ENCODE measurements at places on chromosomes 1 and 21. TPM values are rescaled to one million over a fixed set of nuclear protein-coding genes. Genes with fewer than 3 reads are reported as not detected.

The OR14K1 gene
- total RNA-seq = not detected

The MARK1 gene
- total RNA-seq = 9.5 TPM

The RGSL1 gene
- total RNA-seq = not detected

The FAM76A gene
- 10.7 TPM for total RNA-seq

The LCE1E gene
- not detected for total RNA-seq

The CFAP45 gene
- total RNA-seq = 2.0 TPM

The B3GALT2 gene
- total RNA-seq = not detected

The LMOD1 gene
- total RNA-seq = under 0.01 TPM

The CFHR3 gene
- not detected for total RNA-seq

The CELA2B gene
- not detected for total RNA-seq

The PDZK1IP1 gene
- 28.1 TPM for total RNA-seq

The UBXN10 gene
- total RNA-seq = 0.96 TPM

The TEKT2 gene
- 0.48 TPM for total RNA-seq

The SYT11 gene
- 23.4 TPM for total RNA-seq

The LCE2B gene
- total RNA-seq = not detected

The KRTAP10-12 gene
- not detected for total RNA-seq

The CRYZL1 gene
- total RNA-seq = 12.6 TPM

The ATP6V0B gene
- 298 TPM for total RNA-seq

The ADSS2 gene
- 42.0 TPM for total RNA-seq

The SPATA46 gene
- not detected for total RNA-seq

The TMEM79 gene
- total RNA-seq = 3.0 TPM

The C1orf87 gene
- not detected for total RNA-seq

Measured in kidney epithelial cell (primary cell).